NCI-H526 (cell line): ENCODE measurements at places on chromosomes 13 and 19.

- DNase-seq = no peak
Measured at GRCh38 chr19:4730740-4731171, 7.1 kb upstream of the DPP9 start.

DNA sequence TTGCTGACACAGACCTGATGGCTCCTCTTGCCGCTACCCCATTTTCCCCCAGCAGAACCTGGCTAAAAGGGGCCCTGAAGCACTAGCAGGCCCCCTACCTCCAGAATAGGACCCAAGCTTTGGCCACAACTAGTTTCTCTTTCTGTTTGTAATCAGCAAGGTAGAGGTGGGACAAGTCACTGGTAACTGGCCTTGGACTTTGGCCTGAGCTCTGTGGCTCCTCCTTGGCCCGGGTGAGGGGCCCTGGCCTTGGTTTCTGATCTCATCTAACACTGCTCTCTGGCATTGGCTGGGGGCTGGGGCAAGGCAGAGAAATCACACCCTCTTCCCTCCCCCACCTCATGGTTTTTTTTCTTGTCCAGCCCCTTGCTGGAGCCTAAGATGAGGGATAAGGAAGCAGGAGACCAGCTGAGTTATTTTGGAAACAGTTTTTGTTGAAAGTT is 2.1 kb downstream of the CALM3 start:
- peak; percentile 23 for DNase-seq

GRCh38 chr13:64709079-64709478 is 2521.1 kb downstream of the PCDH9 start:
- DNase-seq = no peak

DNA sequence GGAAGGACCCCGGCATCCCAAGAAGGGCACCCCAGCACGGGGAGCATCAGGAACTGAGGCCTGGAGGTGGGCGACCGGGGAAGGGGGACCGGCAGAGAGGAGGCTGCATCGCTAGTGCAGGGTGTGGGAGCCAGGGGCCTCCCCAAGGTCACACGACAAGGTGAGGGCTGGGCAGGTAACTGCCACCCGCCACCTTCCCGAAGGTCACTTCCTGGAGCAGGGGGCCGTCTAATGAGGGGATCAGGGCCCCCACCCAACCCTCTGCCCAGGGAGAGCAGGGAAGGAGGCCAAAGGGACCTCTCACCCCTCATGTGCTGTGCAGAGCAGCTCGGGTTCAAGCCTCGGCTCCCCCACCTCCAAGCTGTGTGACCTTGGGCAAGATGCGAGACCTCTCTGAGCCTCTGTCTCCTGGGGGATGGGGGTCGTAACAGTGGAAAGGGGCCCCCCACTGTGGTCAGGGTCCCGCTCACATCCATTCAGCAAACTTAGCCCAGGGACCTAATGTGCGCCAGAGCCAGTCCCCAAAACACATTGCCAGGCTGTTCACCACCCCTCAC is 6.0 kb downstream of the ZBTB7A start:
- no peak for DNase-seq

- DNase-seq = no peak
Measured at GRCh38 chr13:67366533-67366932, 136.4 kb upstream of the PCDH9 start.

GRCh38 chr13:19713186-19713965 is 69.4 kb downstream of the PSPC1 start:
- no peak for DNase-seq

DNA sequence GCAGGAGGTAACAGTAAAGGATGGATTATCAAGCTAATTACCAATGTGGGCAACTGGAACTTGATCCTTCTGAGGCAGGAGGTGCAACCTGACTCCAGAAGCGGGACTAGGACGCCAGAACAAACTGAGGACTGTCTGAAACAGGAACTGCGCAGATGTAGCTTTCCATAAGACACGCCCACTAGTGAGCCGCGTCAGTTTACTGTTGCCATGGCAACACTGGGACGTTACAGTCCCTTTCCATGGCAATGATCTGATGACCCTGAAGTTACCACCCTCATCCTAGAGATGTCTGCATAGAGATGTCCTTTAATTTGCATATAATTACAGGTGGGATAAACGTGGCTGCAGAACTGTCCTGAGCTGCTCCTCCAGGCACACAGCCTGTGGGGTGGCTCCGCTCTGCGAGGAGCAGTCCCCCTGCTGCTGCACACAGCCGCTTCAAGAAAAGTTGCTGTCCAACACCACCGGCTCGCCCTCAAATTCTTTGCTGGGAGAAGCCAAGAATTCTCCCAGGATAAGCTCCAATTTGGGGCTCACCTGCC is 816.6 kb downstream of the UQCRFS1 start:
- DNase-seq = peak; percentile 85

DNA sequence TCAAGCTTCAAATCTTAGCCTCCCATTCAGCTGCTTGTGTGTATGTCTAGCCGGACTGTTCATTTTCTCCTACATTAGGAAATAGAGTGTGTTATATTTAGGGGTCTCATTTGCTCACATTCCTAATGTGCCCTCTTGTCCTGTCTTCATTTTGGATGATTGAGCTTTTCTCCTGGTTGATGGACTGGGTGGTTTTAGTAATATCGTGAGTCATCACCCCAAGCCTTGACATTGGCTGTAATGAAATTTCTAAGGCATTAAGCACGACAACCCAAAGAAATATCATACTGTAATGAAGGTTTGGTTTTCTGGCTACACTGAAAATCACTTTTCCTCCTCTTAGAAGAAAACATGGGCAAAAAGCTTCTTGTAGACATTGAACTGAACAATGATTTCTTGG is 110.7 kb upstream of the WASF3 start:
- DNase-seq = no peak
